ENCODE measurements at places on chromosomes 1 and 21. TPM values are rescaled to one million over a fixed set of nuclear protein-coding genes. Genes with fewer than 3 reads are reported as not detected.

GRCh38 chr1:41282679-41283317, 40.7 kb upstream of the SCMH1 start:
- H3K27me3 ChIP-seq, result peaks cover 7% of the 10 kb centered on the region
- H3K36me3 ChIP-seq, result no peaks in the 10 kb centered on the region
- H3K27ac ChIP-seq, result no peak overlapping the region
- no peak overlapping the region for H3K4me3 ChIP-seq
- H3K4me1 ChIP-seq, result peaks cover 3% of the 10 kb centered on the region

DNA sequence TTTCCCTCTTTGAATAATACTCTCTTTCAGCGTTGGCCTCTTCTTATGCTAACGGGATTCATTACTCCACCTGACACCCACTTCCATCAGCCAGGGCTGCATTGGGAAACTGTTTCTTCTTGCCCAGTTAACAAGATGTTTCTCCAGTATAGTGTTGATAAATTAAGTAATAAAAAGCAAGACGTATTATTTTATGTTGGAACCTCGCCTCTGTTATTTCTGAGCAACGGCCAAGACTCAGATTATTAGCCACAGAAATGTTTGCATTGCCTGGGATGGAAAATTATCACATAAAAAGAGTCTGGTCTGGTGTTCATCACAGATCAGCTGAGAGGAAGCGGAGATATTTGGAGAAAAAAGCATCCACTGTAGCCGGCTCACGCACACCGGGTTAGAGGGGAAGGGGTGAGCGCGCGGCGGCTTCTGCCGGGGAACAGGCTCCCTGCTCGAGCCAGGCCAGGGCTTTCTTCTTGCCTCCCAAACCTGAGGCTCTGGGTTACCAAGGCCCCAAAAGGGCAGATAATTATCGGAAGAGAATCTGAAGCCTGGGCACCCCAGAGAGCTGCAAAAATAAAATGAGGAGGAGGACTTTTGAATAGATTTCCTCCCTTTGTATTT, 189.5 kb downstream of the PRDM16 start:
- no peaks in the 10 kb centered on the region for H3K27me3 ChIP-seq
- no peak overlapping the region for H3K27ac ChIP-seq
- peak; percentile 88 for DNase-seq

Gene CHML
- 12.1 TPM for total RNA-seq

- H3K27ac ChIP-seq, result peak overlapping the region; percentile 95
- H3K36me3 ChIP-seq, result peaks cover 7% of the 10 kb centered on the region
- peak overlapping the region; percentile 34 for H3K4me3 ChIP-seq
- peaks cover 33% of the 10 kb centered on the region for H3K4me1 ChIP-seq
- H3K27me3 ChIP-seq, result no peaks in the 10 kb centered on the region
These were observed 3.7 kb downstream of the ST3GAL3 start for GRCh38 chr1:43711049-43711448.

Gene CRB1
- not detected for total RNA-seq

Gene HPDL
- 0.59 TPM for total RNA-seq

DNA sequence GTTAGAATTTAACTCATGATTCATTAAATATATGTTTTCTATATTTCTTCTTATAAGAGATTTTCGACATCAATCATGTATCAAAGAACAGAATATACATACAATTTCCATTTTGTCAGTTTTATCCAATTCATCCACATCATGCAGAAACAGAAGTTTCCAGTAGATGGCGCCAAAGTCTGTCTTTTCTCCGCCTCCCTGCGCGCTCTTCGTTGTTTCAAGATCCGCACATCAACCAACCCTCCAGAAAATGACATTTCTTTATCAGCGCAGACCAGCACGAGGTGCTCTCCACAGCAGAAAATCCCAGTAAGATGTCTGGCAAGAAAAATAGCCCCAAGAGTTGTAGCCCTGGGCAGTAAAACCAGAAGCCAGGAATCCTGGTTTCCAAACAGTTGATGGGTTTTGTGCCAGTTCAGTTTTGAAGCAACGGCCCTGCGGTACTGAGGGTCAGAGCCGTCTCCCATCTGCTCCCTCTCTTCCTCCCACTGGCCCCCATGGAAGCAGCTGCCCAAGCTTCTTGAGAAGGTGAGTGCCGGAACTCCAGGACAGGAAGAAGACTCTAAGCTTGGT, 38.6 kb upstream of the GPR137B start:
- DNase-seq, result peak; percentile 95
- H3K27ac ChIP-seq, result no peak overlapping the region
- peaks cover 10% of the 10 kb centered on the region for H3K27me3 ChIP-seq
- H3K4me3 ChIP-seq, result no peak overlapping the region
- no peaks in the 10 kb centered on the region for H3K36me3 ChIP-seq
- H3K4me1 ChIP-seq, result no peaks in the 10 kb centered on the region

GRCh38 chr1:89974256-89974655, 20.7 kb upstream of the ZNF326 start:
- H3K27ac ChIP-seq, result no peak overlapping the region
- H3K27me3 ChIP-seq, result no peaks in the 10 kb centered on the region
- H3K36me3 ChIP-seq, result no peaks in the 10 kb centered on the region
- no peak overlapping the region for H3K4me3 ChIP-seq

Gene C8B
- not detected for total RNA-seq

GRCh38 chr1:64363616-64364015, 106.3 kb upstream of the CACHD1 start:
- no peaks in the 10 kb centered on the region for H3K27me3 ChIP-seq
- H3K27ac ChIP-seq, result no peak overlapping the region
- no peaks in the 10 kb centered on the region for H3K36me3 ChIP-seq
- no peak for DNase-seq
- H3K4me1 ChIP-seq, result no peaks in the 10 kb centered on the region

DNA sequence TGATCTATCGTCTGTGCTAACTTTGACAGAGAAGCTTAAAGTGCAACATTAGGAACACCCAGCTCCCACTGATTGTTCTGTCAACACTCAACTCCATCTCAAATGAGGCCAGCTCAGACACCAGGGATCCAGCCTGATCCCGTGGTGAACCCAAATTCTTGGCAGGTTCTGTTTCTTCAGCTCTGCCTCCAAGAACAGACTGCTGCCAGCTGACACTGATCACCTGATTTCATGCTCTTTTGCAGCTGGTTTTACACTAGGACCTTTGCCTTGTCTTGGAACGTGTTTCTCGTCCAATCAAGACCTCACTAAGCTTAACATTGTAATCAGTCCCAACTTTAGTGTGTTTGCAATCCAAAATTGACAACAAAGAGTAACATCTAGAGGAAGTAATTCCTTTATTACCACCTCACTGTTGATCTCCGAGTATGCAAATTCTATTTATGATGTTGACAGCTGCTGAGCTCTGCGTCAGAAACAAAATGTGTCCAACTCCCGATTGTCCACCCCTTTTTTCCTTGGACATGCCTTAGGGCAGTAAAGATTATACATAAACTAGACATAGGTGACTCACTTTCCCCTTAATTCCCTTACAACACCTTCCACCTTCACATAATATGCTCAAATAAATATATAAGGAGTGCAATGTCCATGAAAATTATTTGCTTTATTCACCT, 1.6 kb upstream of the HYI start:
- peaks cover 11% of the 10 kb centered on the region for H3K4me1 ChIP-seq
- no peaks in the 10 kb centered on the region for H3K27me3 ChIP-seq
- no peak for DNase-seq
- H3K36me3 ChIP-seq, result peaks cover 21% of the 10 kb centered on the region

- H3K27ac ChIP-seq, result no peak overlapping the region
- peaks cover 24% of the 10 kb centered on the region for H3K4me1 ChIP-seq
- DNase-seq, result peak; percentile 6
These were observed 287.3 kb upstream of the SGIP1 start for GRCh38 chr1:66246351-66247269.

Gene LIPI
- not detected for total RNA-seq

DNA sequence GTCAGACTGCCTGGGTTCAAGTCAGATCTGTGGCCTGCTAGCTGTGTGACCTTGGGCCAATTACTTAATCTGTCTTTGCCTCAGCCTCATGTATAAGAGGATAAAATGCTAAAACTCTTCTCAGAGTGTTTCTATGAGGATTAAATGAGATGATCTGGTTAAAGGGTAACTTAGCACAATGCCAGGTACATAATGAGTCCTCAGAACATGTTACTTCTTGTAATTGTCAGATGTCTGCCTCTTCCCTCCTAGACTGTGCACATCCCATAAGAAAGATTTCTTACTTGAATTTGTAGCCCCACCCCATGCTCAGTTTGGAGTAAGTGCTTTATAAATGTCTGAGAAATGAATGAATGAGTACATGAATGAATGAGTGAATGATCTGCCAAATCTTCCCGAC, 34.6 kb upstream of the HIVEP3 start:
- no peaks in the 10 kb centered on the region for H3K36me3 ChIP-seq
- H3K27ac ChIP-seq, result no peak overlapping the region
- no peak overlapping the region for H3K4me3 ChIP-seq
- DNase-seq, result no peak

Gene SPATA46
- not detected for total RNA-seq

Gene HTR6
- not detected for total RNA-seq

DNA sequence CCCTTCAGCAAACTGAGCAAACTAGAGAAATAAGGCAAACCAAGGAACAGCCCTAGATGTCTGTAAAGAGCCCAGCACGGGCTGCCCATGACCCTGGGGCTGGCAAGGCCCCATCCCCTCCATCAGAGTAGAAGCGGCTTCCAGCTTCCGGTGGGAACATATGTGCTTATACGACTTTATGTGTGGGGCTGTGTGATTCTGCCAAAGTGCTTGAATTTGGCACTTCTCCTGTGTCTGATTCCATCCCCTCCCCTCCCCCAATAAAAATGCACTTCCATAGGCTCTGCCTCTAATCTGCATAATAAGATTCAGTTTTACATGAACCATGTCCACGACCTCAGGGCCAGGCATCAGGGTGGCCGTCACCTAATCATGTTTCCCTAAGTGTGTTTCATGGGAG, 236.6 kb downstream of the DSCAM start:
- no peaks in the 10 kb centered on the region for H3K27me3 ChIP-seq
- H3K4me1 ChIP-seq, result no peaks in the 10 kb centered on the region
- no peak overlapping the region for H3K4me3 ChIP-seq
- no peaks in the 10 kb centered on the region for H3K36me3 ChIP-seq
- DNase-seq, result no peak

GRCh38 chr1:174966008-174966572, 33.7 kb upstream of the CACYBP start:
- no peaks in the 10 kb centered on the region for H3K36me3 ChIP-seq
- no peak for DNase-seq
- no peak overlapping the region for H3K27ac ChIP-seq
- H3K27me3 ChIP-seq, result no peaks in the 10 kb centered on the region

- H3K4me1 ChIP-seq, result no peaks in the 10 kb centered on the region
- H3K4me3 ChIP-seq, result no peak overlapping the region
- no peaks in the 10 kb centered on the region for H3K27me3 ChIP-seq
These were observed 6.7 kb downstream of the SLFNL1 start for GRCh38 chr1:41014871-41015270.

Gene NRAS
- total RNA-seq, result 67.0 TPM

DNA sequence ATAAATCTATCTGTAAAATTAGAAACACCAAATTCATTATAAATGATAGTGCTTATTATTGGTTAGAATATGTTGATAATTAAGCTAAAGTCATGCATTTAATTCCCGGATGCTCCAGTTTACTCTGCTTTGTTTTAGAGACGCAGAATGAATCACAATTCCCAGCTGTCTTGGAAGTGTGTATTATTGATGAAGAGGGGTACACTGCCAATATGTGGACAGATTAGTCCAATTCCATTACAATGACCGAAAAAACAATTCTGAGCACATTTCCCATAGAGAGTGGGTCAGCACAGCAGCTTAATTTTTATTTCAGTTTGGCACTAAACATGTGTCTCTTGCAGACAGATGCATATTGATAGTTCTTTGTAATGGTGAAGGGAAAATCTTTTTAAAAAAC, 146.7 kb downstream of the KCNT2 start:
- no peaks in the 10 kb centered on the region for H3K36me3 ChIP-seq
- H3K4me3 ChIP-seq, result no peak overlapping the region
- no peak overlapping the region for H3K27ac ChIP-seq
- no peaks in the 10 kb centered on the region for H3K27me3 ChIP-seq
- no peak for DNase-seq

- H3K4me3 ChIP-seq, result no peak overlapping the region
- H3K27ac ChIP-seq, result peak overlapping the region; percentile 73
- no peaks in the 10 kb centered on the region for H3K27me3 ChIP-seq
- peak; percentile 97 for DNase-seq
- H3K36me3 ChIP-seq, result no peaks in the 10 kb centered on the region
These were observed 20.0 kb upstream of the BCAR3 start for GRCh38 chr1:93701629-93702028.

Gene CFAP74
- total RNA-seq, result not detected

- DNase-seq, result no peak
- no peaks in the 10 kb centered on the region for H3K36me3 ChIP-seq
- H3K27me3 ChIP-seq, result no peaks in the 10 kb centered on the region
- peaks cover 69% of the 10 kb centered on the region for H3K4me1 ChIP-seq
These were observed 149.0 kb downstream of the TOMM20 start for GRCh38 chr1:234979296-234980279.

GRCh38 chr1:29827801-29828525, 591.6 kb downstream of the PTPRU start:
- H3K27me3 ChIP-seq, result no peaks in the 10 kb centered on the region
- H3K36me3 ChIP-seq, result no peaks in the 10 kb centered on the region
- no peak overlapping the region for H3K27ac ChIP-seq
- no peak for DNase-seq
- no peak overlapping the region for H3K4me3 ChIP-seq
- H3K4me1 ChIP-seq, result no peaks in the 10 kb centered on the region

GRCh38 chr1:156842618-156843300, 16.2 kb downstream of the INSRR start:
- H3K4me3 ChIP-seq, result no peak overlapping the region
- peak; percentile 76 for DNase-seq
- peaks cover 41% of the 10 kb centered on the region for H3K27me3 ChIP-seq
- no peak overlapping the region for H3K27ac ChIP-seq
- H3K4me1 ChIP-seq, result no peaks in the 10 kb centered on the region

Gene MTMR11
- 13.3 TPM for total RNA-seq

- no peak overlapping the region for H3K27ac ChIP-seq
- no peak overlapping the region for H3K4me3 ChIP-seq
- no peak for DNase-seq
These were observed 26.9 kb upstream of the RCC2 start for GRCh38 chr1:17466359-17466758.

- no peaks in the 10 kb centered on the region for H3K27me3 ChIP-seq
- peaks cover 16% of the 10 kb centered on the region for H3K4me1 ChIP-seq
- H3K4me3 ChIP-seq, result no peak overlapping the region
These were observed 89.7 kb upstream of the RGS1 start for GRCh38 chr1:192485692-192486436.

- H3K27ac ChIP-seq, result no peak overlapping the region
- H3K4me3 ChIP-seq, result no peak overlapping the region
- no peak for DNase-seq
- H3K4me1 ChIP-seq, result peaks cover 30% of the 10 kb centered on the region
These were observed 16.8 kb downstream of the GNG12 start for GRCh38 chr1:67816506-67816905.

Gene SERBP1
- total RNA-seq, result 152 TPM

- no peaks in the 10 kb centered on the region for H3K27me3 ChIP-seq
- peaks cover 39% of the 10 kb centered on the region for H3K4me1 ChIP-seq
- H3K36me3 ChIP-seq, result no peaks in the 10 kb centered on the region
- no peak for DNase-seq
These were observed 4.1 kb downstream of the UQCRHL start for GRCh38 chr1:15803380-15803779.

GRCh38 chr1:48043622-48044021, 46.4 kb upstream of the TRABD2B start:
- H3K27me3 ChIP-seq, result peaks cover 6% of the 10 kb centered on the region
- no peak for DNase-seq
- no peaks in the 10 kb centered on the region for H3K36me3 ChIP-seq
- peaks cover 32% of the 10 kb centered on the region for H3K4me1 ChIP-seq
- H3K4me3 ChIP-seq, result no peak overlapping the region
- H3K27ac ChIP-seq, result no peak overlapping the region

Data from osteoblast (primary cell).